ENCODE measurements at places on chromosomes 1 and 21. TPM values are rescaled to one million over a fixed set of nuclear protein-coding genes. Genes with fewer than 3 reads are reported as not detected.

GJA5 gene
- polyA plus RNA-seq: not detected

KIF26B gene
- 2.6 TPM for polyA plus RNA-seq

SPATA45 gene
- polyA plus RNA-seq: 0.24 TPM

- no peak for DNase-seq
Observed at GRCh38 chr1:64209221-64209620, 5.8 kb downstream of the UBE2U start.

- no peak for DNase-seq
Observed at GRCh38 chr1:171718216-171718615, 23.6 kb downstream of the VAMP4 start.

DNA sequence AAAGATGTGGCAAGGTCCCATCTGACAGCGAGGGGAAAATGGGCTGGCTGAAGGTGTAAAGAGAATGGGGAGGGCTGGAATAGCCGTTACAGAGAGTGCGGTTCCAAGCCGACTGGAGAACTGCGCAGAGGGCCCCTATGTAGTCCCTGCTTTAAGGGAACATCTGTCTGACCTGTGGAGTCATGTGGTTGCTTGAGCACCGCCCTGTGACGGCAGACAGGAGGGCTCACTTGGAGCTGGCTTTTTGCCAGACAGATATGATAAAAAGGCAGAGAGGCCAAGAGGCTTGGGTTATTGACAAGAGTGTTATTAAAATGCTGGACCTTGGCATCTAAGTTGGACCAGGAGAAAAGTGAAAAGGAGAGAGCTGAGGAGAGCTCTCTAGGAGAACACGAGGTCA is 5.9 kb upstream of the PTPRF start:
- no peak for DNase-seq

DNA sequence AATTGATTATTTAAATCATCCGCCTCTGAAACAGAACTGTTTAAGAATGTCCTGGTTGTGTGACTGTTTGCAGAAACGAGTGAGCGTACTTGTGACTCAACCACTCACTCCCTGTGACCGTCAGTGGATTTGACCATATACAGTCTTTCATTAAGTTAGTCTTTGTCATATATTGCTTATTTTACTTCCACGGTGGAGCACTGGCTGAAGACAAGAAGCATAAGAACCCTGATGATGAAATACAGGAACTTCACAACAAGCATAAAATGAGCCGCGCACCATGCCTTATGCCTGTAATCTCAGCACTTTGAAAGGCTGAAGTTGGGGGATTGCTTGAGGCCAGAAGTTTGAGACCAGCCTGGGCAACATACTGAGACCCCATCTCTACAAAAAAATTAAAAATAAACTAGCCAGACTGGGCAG is 194.0 kb downstream of the TOMM20 start:
- DNase-seq: no peak

GRCh38 chr1:46506470-46507219 is 17.0 kb downstream of the DMBX1 start:
- DNase-seq: no peak

All from SK-N-SH (cell line).